ENCODE measurements at places on chromosomes 2 and 18.
A peak's percentile ranks its signal among the peaks of the same experiment; 100 is the strongest.

GRCh38 chr2:169072163-169072925 lies 3.0 kb downstream of the DHRS9 start:
- DNase-seq: no peak

DNA sequence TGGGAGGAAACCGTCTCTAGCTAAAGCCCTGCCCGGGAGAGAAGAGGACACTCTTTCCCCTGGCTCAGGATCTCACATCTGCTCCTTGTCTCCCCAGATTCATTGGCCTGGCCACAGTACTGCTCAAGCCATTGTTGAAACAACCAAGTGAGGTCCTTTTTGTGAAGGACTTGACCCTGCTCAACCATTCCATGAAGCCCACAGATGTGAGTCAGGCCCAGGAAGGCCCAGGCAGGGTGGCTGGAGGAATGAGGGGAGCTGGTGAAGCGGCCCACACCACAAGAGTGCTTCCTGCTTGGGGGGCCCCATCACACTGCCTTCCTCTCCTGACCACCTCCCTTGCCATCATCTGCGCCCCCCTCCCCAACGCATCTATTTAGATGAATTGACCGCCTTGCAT lies 5.1 kb downstream of the FER1L5 start:
- DNase-seq: no peak

DNA sequence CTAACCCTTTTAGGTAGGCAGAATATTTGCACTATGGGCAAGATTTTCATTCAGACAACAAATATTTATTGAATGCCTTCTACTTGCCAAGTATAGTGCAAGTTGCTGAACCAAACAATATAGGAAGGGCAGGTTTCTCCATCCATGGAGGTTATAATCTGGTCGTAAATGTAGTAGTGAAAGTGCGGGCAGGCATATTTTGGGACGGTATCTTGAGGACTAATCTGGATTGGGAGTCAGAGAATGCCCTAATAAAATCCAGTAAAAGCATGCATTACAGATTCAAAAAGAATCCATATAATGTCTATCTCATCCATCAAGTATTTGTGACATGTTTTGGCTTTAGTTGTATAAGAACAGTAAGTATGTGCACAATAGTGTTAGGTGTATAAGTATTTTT lies 1.7 kb upstream of the NDUFV2 start:
- no peak for DNase-seq

GRCh38 chr2:219002395-219003266 lies 9.4 kb upstream of the CRYBA2 start:
- no peak for DNase-seq

- no peak for DNase-seq
These were observed 34.2 kb downstream of the B4GALT6 start for GRCh38 chr18:31649978-31650719.

- DNase-seq: no peak
These were observed 39.6 kb upstream of the APOB start for GRCh38 chr2:21083482-21083881.

- no peak for DNase-seq
These were observed 39.0 kb upstream of the PPP4R1 start for GRCh38 chr18:9653390-9653789.

DNA sequence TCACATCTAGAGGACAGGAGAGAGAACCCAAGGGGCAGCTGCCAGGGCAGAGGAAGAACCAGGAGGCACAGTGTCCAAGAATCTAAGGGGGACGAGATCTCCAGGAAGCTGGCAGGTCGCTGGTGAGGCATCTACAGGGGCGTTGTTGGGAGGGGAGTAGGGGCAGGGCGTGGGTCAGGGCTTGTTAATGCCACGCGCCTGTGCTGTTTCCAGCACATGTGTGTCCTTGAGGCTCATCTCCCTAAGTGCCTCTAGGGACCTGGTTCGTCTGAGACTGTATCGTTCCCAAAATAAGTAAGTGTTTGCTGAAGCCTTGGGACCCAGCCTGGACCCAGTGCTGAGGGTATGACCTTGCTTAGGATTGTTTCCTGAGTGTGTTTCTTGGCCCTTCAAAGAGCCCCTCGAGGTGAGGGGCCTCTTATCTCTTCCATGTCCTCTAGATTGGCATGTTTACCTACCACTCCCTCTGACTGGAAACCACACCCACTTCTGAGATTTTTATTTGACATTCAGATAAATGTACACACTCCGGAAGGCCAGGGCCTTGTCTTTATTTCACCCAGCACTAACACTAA lies 22.2 kb downstream of the HK2 start:
- no peak for DNase-seq

DNA sequence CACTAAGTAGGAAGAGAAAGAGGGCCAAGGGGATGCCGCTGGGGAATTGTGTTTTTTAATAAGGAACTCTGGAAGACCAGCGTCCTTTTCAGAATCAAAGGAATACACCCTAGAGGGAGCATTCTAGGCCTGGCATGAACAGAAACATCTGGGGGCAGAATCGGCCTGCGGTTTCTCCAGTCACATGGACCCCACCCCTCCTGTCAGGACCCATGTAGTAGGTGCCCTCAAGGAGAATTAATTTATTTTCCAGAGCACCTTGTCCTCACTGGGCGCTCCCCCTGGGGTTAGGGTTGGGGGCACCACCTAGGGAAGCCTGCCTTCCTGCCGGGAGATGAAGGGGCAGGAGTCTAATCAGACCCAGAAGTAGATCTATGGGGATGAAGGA lies 44.2 kb downstream of the TMEM37 start:
- DNase-seq: peak; percentile 3

DNA sequence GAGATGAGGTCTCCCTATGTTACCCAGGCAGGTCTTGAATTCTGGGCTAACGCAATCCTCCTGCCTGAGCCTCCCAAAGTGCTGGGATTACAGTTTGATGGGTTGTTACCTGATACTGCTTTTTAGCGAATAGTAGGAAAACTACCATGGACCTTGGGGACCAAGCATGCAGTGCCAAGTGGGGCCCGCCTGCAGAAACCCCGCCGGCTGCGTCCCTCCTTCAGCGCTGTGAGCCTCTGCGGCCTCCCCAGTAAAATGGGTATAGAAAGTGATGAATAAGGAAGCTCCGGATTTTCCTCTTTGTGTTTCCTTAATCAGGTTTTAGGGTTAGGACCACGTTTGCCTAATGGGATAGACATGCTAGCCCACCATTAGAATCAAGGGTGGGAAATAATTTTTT lies 30.4 kb downstream of the RAMP1 start:
- DNase-seq: no peak

GRCh38 chr18:59821983-59822382 lies 77.8 kb upstream of the PMAIP1 start:
- DNase-seq: no peak

GRCh38 chr2:112339986-112340385 lies 64.6 kb downstream of the ZC3H6 start:
- DNase-seq: no peak

DNA sequence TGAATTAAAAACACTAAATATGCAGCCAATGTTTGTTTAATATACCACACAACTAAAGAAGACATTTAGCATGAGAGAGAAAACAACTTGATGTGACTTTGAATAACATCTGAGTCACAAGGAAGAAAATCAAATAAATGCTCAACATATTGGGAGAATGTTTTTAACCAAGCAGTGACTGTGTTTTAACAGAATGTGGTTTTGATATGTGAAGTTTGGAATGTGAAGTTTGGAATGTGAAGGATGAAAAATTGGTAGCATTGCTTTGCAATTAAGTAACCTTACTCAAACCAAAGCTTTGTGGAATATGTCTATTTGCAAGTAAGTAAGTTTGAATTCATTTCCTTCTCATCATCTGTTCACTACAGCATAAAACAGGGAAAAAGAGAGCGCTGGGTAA lies 128.2 kb upstream of the DNAJC10 start:
- no peak for DNase-seq

GRCh38 chr2:232611559-232612218 lies 21.7 kb upstream of the EFHD1 start:
- DNase-seq: peak; percentile 91

DNA sequence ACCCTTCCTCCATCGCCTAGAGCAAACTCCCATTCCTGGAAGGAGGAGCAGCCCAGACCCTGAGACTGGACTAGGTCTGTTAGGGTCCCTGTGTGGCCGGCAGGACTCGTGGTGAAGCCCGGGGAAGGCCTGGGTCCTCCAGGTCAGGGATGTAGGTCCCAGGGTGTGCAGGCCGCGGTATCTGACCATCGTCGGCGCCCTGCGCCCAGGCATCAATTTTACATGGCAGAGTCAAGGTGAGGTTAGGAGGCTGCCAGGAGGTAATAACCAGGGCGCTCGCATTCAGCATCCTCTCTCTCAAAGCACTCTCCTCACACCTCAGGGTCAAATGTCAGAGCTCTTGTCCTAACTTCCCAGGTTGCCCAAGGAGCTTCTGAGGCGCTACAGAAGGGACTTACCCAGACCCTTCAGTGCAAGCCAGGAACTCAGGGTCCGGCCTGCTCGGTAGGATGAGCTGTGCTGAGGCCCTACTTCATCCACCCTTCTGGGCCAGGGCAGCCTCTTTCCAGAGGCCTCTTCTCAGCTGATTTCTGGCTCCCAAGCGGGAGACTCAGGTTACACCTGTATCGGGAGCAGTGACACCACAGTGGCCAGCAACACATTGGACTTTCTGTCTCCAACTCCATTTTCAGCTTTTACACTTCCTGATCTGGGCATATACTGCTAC lies 628 bp downstream of the SH2D6 start:
- DNase-seq: no peak

- no peak for DNase-seq
These were observed 36.9 kb downstream of the SCN1A start for GRCh38 chr2:166090908-166091307.

DNA sequence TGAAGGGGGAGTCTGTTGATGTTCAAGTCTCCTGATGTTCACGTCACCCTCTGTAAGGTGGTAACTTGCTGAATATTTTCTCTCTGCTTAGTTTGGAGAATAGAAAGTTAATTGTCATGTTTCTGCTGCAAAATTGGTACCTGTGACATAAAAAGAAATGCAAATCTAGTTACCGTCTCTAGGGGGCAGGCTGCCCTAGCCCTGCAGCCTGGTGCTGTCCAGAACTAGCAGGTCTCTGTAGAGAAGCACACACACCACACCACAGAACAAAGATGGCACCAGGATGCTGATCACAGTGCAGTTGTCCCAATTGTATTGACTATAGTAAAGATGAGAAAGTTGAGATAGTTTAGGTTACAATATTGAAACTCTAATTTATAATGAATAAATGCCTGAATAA lies 47.0 kb downstream of the SLC9A4 start:
- DNase-seq: no peak

GRCh38 chr18:74234326-74235171 lies 57.2 kb downstream of the CYB5A start:
- no peak for DNase-seq

- DNase-seq: no peak
These were observed 73.1 kb downstream of the HDAC4 start for GRCh38 chr2:239327536-239328350.

GRCh38 chr2:203804070-203804469 lies 63.5 kb upstream of the CTLA4 start:
- no peak for DNase-seq

DNA sequence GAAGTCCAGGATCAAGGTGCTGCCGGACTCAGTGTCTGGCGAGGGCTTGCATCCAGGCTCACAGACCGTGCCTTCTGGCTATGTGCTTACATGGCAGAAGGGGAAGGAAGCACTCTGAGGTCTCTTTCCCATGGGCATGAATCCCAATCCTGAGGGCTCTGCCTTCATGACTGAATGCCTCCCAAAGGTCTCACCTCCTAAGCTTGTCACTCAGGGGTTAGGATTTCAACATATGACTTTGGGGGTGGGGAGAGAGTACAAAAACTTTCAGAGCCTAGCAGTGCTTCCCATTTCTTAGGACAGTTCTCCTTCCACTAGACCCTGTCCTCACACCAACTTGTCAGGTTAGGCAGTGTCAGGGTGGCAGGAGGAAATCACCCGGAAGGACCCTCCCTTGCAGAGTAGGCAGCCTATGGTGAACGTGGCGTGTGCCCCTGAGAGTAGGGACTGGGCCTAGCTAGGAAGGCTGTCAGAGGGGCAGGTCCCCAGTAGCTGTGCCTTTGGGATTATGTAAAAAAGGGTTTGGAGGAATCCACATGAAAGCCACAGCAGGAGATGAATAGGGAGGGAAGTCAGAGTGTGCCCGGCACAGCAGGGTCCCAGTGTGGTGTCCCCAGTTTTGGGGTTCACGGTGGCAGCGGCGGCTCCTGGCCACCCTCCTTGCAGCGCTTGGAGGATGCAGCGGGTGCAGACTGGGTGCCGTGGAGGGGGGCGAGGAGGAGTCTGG lies 233.3 kb downstream of the LDLRAD4 start:
- DNase-seq: no peak

DNA sequence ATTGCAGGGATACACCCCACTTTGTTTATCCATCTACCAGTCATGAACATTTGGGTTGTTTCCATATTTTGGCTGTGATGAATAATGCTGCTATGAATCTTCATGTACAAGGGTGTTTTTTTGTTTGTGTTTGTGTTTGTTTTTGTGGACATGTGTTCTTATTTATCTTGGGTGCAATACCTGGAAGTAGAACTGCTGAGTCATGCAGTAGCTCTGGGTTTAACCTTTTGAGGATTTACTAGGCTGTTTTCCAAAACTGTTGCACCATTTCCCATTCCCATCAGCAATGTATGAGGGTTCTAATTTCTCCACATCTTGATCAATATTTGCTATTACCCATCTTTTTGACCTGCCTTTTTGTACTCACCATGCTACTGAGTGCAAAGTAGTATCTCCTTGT lies 140.0 kb upstream of the CYP1B1 start:
- DNase-seq: no peak

DNA sequence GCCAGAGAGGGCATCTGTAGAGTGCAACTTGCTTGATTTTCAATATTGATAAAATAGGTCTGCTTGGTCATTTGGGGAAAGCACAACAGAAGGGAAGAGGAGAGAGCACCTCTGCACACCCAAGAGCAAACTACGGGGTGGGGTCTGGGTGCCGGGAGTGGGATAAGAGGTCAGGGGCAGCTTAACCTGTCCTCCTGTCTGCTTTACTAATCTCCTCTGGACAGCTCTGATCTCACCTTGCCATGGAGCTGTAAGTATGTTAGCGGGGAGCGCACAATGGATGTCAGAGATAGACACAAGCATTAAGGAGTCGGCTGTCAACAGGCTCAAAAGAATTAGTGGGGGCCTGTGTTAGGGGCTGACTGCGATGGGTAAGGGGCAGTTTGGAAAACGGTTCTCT lies 328.7 kb downstream of the CYRIA start:
- DNase-seq: no peak

- no peak for DNase-seq
These were observed 158.4 kb downstream of the SP3 start for GRCh38 chr2:173806761-173807160.

- no peak for DNase-seq
These were observed 20.7 kb downstream of the IGFBP2 start for GRCh38 chr2:216653931-216654365.

GRCh38 chr2:188850786-188851185 lies 123.4 kb upstream of the COL3A1 start:
- no peak for DNase-seq

DNA sequence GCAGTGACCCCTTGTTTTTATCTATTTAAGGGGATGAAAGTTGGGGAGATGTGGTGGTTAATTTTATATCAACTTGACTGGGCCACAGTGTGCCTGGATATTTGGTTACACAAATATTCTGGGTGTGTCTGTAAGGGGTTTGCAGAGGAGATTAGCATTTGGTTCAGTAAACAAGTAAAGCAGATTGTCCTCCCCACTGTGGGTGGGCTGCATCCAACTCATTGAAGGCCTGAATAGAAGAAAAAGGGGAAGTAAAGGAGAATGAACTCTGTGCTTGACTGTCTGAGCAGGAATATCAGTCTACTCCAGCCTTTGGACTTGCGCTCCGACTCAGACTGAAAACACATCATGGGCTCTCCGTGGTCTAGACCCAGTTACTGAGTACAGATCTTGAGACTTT lies 80.9 kb downstream of the GCA start:
- DNase-seq: no peak

GRCh38 chr18:40347261-40347660 lies 1607.8 kb upstream of the PIK3C3 start:
- DNase-seq: no peak

GRCh38 chr2:138879931-138880330 lies 99.7 kb upstream of the NXPH2 start:
- DNase-seq: no peak

All from RWPE2 (cell line).